Neural crest cell (in vitro differentiated cells): ENCODE measurements at places on chromosomes 1 and 21.

GRCh38 chr1:67708606-67709005, 23.6 kb downstream of the GADD45A start:
- DNase-seq: no peak

DNA sequence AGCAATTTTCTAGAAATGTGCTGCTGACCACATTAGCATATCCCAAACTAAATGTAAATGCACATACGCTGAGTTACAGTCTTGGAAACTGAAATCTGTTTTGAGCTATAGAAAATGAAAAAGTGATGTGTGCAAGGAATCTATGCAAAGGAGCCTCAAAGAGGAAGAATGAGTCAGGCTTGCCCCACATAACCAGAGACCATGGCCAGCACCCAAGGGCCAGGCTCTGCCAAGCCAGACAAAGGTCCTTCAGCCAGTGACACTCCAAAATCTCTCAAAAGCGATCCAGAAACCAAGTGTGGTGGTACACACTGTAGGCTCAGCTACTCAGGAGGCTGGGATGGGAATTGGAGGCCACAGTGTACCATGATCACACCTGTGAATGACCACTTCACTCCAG, 195.2 kb downstream of the TOMM20 start:
- DNase-seq: no peak

DNA sequence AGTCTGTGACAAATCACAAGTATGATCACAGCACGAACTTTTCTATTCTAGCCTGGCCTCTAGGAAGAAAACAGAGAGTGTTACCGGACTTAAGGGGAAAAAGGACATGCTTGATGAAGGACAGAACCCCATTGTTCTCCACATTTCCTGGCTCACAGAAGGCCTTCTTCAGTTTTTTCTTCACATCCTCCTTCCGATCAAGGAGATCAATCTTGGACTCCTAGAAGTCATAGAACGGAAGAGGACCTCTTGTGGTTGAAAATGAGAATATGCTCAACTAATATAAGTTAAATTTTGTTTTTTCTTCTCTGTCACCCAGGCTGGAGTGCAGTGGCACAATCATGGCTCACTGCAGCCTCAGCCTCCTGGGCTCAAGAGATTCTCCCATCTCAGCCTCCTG, 30.3 kb downstream of the YARS1 start:
- DNase-seq: no peak

GRCh38 chr1:193700710-193701355, 514.4 kb upstream of the B3GALT2 start:
- DNase-seq: no peak

DNA sequence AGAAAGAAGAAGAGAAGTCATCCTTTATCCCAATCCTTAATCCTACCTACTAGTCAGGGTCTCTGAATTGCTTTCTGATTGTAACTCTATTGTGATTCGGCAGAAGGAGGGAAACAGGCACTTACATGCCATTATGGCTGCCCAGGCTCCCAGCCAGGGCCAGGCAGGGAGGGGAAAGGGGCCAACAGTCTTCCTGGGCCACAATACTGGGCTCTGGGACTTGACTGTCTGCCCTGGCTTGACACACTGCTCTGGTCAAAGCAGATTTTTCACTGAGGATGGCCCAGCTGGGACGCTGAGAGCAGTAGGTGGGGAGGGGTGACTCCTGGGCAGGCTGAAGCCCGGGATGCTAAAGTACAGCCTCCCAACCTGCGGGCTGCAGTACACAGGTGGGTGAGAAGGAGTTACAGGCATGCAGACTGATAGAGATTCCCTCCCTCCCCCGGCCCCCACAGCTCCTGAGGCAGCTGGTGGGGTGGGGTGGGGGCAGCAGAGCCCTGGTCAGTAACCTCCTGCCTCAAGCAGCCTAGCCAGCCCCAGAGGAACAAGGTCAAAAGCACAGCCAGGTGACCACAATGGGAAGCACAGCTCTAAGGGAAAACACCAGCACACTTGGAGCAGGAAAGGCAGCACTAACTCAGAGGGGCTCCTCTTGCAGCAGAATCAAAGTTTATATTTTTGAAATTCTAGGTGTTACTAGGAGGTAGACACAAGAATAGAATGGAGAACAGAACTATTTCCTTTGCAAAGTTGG, 25.3 kb downstream of the KCND3 start:
- no peak for DNase-seq

- no peak for DNase-seq
Measured at GRCh38 chr1:167442854-167443565, 75.3 kb downstream of the CD247 start.

DNA sequence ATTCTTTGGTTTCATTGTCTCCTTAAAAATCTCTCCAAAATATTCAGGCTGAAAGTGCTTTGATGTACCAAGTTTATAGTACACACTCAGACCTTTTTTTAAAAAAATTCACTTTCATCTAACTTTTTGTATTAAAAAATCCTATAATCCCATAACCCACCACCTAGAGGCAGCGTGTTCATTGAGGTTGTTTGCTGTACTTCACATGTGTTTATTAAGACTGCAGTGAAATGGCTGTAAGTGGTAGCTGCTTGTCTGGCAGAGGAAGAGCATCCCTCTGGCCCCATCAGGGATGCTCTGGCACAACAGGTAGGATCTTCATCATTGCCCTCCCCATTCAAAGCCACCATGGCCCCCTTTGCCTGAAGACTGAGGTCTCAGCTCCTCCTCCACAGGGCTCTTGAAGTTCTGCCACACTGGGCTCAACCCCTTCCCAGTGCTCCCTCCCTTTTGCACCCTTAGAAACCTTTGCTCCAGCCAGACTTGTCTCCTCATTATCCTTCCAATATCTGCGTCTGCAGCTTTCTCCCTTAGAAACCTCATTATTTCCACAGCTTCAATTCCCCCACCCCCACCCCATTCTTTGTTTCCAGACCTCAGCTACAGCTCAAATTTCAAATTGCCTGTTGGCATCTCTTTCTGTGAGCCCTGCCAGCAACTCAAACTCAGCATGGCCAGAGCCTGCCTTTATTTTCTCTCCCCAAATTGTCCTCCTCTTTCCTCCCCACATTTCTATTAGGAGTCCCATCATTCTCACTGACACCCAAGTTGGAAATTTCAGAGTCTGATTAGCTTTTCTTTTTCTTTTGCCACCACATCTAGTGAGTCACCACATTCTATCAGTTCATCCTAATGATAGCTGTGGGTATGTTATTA, 369.6 kb upstream of the USP24 start:
- no peak for DNase-seq

- no peak for DNase-seq
Measured at GRCh38 chr1:212759683-212760082, 31.9 kb downstream of the NSL1 start.

GRCh38 chr1:63847308-63847910, 73.6 kb downstream of the ROR1 start:
- no peak for DNase-seq

GRCh38 chr1:187275346-187275745, 446.6 kb downstream of the PLA2G4A start:
- DNase-seq: no peak

- peak; percentile 38 for DNase-seq
Measured at GRCh38 chr21:25561668-25562641, 45.3 kb downstream of the MRPL39 start.

GRCh38 chr1:178752891-178753290, 27.8 kb downstream of the RALGPS2 start:
- DNase-seq: no peak

DNA sequence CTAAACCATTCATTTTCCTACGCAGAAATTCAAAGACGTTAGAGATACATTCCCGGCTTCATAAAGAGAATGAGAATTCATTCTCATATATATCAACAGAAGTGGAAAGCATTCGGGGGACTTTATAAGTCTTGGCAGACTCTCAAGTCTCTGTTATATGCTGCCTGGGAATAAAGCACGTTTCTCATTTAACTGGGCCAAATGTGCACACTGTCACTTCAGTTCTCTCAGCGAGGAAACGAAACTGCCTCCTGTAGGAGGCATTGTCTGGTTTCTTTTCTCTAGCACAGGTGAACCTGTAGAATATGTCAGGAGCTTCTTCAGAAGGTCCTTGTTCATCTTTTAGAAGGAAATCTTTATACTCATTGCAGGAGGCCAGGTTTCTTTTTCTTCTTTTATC, 367.6 kb downstream of the PTBP2 start:
- no peak for DNase-seq

- DNase-seq: no peak
Measured at GRCh38 chr1:206447792-206448191, 22.5 kb upstream of the IKBKE start.

DNA sequence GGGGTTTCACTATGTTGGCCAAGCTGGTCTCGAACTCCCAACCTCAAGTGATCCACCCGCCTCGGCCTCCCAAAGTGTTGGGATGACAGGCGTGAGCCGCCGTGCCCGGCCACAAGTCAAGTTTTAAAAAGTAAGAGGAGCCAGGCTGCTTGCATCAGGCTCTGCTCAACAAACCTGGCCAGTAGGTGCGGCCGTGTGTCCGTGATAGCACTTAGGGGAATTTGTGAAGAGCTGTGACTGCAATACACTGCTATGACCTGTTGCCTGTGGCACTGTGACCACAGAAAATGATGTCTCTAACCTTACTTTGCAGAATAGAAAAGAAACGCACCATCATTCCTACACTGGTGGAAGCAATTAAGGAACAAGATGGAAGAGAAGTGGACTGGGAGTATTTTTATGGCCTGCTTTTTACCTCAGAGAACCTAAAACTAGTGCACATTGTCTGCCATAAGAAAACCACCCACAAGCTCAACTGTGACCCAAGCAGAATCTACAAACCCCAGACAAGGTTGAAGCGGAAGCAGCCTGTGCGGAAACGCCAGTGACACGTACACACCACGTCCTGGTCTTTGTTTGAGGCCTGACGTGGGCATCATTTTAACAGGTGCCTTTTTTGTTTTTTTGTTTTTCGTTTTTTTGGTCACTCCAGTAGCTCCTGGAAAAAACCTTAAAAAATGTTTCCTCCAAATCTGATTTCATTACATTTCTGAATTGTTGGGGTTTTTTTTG, 16.7 kb downstream of the C1orf174 start:
- DNase-seq: no peak

DNA sequence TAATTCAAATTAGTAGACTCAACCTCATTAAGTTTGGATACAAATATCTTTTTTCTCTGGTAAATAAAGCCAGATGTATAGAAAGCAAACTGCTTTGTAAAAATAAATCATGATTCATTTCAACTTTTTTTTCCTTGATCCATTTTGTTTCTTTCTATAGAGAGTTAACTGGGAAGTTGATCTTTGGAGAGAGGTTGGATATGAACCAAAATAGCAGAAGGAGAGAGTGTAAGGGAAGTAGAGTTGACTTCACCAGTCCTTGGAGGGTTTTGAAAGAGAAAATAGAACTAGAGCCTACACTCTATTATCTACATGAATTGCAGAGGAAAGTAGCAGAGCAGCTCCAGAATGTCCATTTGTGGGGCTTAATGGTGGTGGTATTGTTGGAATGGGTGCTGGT, 243.8 kb downstream of the ADGRL2 start:
- no peak for DNase-seq

GRCh38 chr1:168976267-168976666, 130.2 kb upstream of the ATP1B1 start:
- DNase-seq: no peak
